ENCODE measurements at places on chromosomes 16 and 17.

GRCh38 chr17:15965528-15965927 lies 20.6 kb downstream of the ADORA2B start:
- no peak for DNase-seq

- no peak for DNase-seq
Observed at GRCh38 chr16:8721336-8722024, 47.1 kb downstream of the ABAT start.

DNA sequence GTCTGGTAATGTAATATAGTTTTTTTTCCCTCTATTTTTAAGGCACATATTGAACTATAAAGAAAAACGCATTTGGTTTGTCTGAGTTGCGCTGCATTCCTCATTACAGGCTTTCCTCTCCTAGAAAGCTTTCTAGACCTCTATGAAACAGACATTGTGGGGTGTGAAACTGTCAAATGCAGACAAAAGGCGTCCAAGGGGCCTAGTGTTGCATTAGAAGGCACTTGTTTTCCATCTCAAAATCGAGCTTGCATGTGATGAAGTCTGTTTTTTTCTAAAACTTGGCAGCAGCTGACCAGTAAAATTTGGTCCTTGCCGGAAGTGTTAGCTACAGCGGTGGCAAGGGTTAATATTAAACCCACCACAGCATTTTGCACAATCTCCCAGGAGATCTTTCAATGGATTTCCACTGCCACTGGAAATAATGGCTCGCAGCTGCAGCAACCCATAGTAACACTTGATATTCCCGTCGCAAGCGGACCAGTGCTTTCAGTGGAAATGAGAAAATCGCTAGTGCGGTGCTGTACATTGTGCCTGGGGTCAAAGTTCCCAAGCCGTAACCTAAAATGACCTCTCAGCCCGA lies 602.6 kb downstream of the KCNJ2 start:
- DNase-seq: no peak

DNA sequence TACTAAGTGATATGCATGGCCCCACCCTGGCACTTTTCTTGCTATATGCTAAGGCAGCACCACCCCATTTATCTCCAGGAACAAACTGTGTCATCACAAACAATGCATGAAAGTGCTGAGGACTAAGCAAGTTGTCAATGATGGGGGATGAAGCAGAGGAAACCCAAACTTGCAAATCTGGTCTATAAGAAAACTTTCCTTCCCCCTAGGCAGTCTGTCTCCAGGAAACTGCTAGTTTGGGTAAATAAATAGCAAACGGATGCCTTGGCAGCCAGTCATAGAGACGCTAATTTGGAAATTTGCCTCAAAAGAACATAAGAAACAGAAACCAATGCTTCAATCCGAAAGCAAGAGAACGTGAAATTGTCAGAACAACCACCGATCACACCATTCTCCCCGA lies 5.6 kb upstream of the HSBP1 start:
- DNase-seq: no peak

- no peak for DNase-seq
Observed at GRCh38 chr17:2952174-2952845, 111.1 kb downstream of the OR1D5 start.

DNA sequence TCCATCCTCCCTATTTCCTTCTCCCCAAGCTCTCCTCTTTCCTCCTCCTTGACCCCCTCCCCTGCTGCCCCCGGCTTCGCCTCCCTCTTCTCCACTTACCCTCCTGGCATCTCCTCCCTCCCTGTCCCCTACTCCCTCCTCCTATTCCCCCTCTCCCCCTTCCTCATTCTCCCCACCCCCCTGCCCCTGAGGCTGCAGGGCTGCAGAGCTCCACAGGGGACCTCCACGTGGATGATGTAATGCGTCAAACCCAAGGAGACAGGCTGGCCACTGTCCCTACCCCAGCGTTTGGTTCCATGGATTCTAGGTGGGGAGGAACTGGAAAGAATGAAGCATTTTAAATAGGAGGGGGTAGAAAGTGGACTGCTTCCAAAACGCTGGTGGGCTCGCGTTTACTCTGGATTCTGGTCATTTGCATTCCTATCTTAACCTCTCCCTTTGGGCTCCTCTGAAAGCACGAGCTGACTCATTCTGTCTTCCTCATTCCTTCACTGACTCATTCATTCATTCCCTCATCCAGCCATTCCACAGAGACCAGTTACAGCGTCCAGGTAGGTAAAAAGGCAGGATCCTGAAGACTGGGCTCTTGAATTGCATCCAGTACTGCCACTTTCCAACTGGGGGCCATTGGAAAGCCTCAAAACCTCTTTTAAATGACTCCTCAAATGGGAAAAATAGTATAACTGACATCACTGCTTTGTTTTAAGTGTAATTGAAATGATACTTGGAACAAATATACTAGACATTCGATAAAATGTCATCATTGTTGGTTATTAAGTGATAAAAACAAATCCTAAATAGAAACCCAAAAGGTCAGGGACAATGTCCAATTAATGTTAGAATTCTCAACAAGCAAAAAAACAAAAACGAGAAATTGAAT lies 943 bp upstream of the COTL1 start:
- peak; percentile 87 for DNase-seq

DNA sequence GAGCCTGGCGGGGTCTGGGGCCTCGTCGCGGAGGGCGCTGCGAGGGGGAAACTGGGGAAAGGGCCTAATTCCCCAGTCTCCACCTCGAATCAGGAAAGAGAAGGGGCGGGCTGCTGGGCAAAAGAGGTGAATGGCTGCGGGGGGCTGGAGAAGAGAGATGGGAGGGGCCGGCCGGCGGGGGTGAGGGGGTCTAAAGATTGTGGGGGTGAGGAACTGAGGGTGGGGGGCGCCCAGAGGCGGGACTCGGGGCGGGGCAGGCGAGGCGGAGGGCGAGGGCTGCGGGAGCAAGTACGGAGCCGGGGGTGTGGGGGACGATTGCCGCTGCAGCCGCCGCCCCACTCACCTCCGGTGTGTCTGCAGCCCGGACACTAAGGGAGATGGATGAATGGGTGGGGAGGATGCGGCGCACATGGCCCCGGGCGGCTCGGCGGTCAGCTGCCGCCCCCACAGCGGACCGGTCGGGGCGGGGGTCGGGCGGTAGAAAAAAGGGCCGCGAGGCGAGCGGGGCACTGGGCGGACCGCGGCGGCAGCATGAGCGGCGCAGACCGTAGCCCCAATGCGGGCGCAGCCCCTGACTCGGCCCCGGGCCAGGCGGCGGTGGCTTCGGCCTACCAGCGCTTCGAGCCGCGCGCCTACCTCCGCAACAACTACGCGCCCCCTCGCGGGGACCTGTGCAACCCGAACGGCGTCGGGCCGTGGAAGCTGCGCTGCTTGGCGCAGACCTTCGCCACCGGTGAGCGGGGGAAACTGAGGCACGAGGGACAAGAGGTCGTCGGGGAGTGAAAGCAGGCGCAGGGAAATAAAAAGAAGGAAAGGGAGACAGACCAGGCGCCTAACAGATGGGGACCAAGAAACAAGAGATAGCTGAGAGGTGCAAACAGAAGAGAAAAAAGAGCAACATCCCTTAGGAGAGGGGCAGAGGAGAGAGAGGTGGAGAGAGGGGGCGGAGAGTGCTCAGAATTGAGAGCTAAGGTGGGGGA lies at the start of gene PNMT:
TSS of gene PNMT (plus strand) at position 509 of the 980 bp plus-strand sequence. CDS start at position 532, 23 bp downstream.
- DNase-seq: no peak

DNA sequence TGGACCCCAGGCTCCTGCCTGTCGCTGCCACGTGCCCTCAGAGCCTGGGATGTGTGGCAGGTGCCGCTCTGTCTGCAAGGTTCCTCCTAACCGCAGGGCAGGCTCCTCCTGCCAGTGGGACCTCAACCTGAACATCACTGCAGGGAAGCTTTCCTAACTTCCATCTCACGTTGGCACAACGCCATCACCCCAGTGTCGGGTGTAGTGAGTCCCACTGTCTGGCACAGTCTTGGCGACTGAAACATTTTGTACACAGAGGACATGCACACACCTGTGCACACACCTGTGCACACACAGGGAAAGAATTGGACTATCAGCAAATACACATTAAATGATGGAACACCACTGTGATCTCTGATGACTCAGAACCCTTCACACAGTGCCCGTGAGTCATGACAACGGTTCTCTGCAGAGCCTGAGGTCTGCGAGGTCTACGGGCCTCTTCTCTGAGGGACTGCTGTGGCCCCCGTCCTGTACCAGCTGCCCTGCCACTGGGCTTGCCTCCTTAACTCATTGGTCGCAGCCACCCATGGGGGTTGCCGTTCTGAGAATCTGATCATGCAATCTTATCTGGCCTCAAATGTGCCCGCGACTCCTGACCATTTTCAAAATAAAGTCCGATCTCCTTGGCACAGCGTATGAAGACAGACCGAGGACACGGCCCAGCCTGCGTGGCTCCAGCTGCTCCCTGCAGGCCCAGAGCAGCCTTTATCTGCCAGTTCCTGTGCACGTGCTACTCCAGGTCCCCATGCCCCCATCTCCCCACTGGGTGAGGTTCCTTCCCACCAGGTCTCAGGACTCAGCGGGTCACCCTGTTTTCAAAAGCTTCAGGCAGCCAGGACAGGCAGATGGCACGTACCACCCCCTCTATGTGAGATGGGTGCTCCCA lies 7.6 kb downstream of the CCDC57 start:
- peak; percentile 60 for DNase-seq

Data from HS-5 (cell line).